ENCODE measurements at places on chromosomes 1 and 21. TPM values are rescaled to one million over a fixed set of nuclear protein-coding genes. Genes with fewer than 3 reads are reported as not detected.

The ERICH3 gene
- not detected for total RNA-seq

The OPRD1 gene
- 0.27 TPM for total RNA-seq

The PLPP3 gene
- total RNA-seq = 157 TPM

GRCh38 chr1:45477646-45478045 is 13.3 kb downstream of the TESK2 start:
- no peak overlapping the region for H3K4me3 ChIP-seq
- no peak overlapping the region for H3K27ac ChIP-seq
- DNase-seq = no peak
- peaks cover 2% of the 10 kb centered on the region for H3K27me3 ChIP-seq
- peaks cover 3% of the 10 kb centered on the region for H3K4me1 ChIP-seq
- no peaks in the 10 kb centered on the region for H3K36me3 ChIP-seq

DNA sequence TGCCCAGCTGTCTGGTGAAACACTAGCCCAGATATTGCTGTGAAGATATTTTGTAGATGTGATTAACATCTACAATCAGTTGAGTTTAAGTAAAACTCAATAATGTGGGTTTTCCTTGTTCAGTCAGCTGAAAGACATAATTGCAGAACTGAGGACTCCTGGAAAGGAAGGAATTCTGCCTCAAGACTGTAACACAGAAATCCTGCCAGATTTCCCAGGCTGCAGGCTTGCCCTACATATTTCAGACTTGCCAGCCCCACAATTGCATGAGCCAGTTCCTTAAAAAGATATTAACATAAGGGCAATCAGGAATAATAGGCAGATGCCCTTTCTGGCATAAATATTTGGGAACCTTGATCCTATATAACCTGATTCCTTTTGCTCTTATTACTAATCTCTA is 14.2 kb upstream of the NIBAN1 start:
- DNase-seq = no peak
- H3K27ac ChIP-seq = no peak overlapping the region
- H3K36me3 ChIP-seq = no peaks in the 10 kb centered on the region
- no peak overlapping the region for H3K4me3 ChIP-seq

GRCh38 chr1:119882132-119883049 is 13.9 kb downstream of the ADAM30 start:
- no peak for DNase-seq
- peaks cover 13% of the 10 kb centered on the region for H3K27me3 ChIP-seq
- no peaks in the 10 kb centered on the region for H3K4me1 ChIP-seq

DNA sequence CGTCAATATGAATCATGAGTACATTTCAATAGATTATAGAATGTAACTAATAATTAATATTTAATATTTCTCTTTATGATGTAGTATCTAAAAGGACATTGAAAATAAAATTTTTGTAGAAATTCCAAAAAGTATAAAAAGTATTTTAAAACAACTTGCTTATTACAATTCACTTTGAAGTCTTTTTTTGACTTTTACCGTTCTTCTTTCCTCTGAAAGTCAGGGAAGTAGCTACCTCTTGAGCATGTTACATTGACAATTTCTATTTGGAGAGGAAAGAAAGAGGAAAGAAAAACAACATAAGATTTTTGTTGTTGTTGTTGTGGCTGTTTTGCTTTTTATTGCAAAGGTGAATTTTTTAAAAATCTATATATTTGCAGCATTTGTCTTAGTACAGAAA is 1.3 kb downstream of the PTPRC start:
- no peak for DNase-seq
- H3K4me3 ChIP-seq = no peak overlapping the region

GRCh38 chr1:149963358-149963757 is 26.7 kb upstream of the MTMR11 start:
- no peak overlapping the region for H3K4me3 ChIP-seq
- no peaks in the 10 kb centered on the region for H3K27me3 ChIP-seq
- no peak overlapping the region for H3K27ac ChIP-seq
- H3K36me3 ChIP-seq = peaks cover 43% of the 10 kb centered on the region
- H3K4me1 ChIP-seq = no peaks in the 10 kb centered on the region

DNA sequence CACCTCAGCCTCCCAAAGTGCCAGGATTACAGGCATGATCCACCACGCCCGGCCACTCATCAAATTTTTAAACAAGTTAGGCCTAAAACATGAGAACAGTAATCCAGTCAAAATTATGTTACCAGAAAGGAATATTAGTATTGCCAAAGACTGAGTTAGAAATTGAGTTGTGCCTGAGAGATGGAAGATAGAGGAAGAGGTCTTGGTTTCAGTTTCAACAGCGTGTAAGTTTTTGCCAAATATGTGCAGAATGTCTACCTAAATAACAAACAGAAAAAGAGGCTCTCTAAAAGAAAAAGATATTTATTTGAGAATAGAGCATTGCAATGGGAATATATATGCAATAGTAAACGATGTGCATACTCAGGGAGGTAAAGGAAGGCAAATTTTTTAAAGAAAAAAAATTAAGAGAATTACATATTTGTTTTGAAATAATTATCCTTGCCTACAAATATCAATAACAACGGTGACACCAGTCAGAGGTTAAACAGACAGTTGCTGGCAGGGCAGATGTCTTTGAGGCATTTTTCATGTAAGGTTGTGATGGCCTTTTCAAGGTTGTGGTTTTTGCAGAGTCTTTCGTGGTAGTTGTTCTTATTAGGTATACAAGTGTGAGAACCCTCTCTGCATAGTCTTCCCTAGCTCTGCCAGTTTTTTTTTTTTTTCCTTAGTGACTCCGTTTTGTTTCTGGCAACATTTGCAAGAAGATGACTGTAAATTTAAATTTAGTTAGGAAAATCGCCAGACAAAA is 2.2 kb upstream of the CD1B start:
- H3K36me3 ChIP-seq = no peaks in the 10 kb centered on the region
- no peaks in the 10 kb centered on the region for H3K27me3 ChIP-seq
- H3K4me1 ChIP-seq = no peaks in the 10 kb centered on the region
- H3K27ac ChIP-seq = no peak overlapping the region
- no peak overlapping the region for H3K4me3 ChIP-seq

- peaks cover 51% of the 10 kb centered on the region for H3K4me1 ChIP-seq
- H3K36me3 ChIP-seq = peaks cover 19% of the 10 kb centered on the region
- no peak for DNase-seq
- no peaks in the 10 kb centered on the region for H3K27me3 ChIP-seq
These were observed 7.6 kb downstream of the TXNIP start for GRCh38 chr1:145988773-145989172.

GRCh38 chr1:232764458-232765251 is 40.6 kb upstream of the MAP10 start:
- peaks cover 7% of the 10 kb centered on the region for H3K27me3 ChIP-seq
- no peak for DNase-seq
- no peak overlapping the region for H3K27ac ChIP-seq
- no peaks in the 10 kb centered on the region for H3K36me3 ChIP-seq

DNA sequence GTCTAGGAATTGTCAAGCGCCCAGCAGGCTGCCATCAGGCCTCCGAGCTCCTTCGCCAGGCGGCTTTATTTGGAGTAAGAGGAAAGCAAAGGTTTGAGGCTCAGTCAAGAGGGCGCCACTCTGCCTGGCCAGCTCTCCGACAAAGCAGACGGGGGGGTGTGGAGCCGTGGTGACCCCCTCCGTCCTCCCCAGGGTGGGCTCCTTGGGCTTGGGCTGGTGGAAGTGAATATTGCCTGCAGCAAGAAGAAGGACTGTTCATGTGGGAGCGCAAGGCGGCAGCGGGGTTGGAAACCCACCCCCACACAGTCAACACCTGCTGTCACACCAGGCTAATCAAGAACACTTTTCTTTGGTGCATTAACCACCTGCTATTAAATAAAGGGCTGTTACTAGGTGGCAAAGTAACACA is 14.6 kb downstream of the EPHX1 start:
- H3K4me1 ChIP-seq = peaks cover 4% of the 10 kb centered on the region
- no peaks in the 10 kb centered on the region for H3K27me3 ChIP-seq
- peaks cover 9% of the 10 kb centered on the region for H3K36me3 ChIP-seq
- H3K4me3 ChIP-seq = no peak overlapping the region
- DNase-seq = no peak
- H3K27ac ChIP-seq = no peak overlapping the region

GRCh38 chr1:7408771-7409150 is 362.3 kb upstream of the VAMP3 start:
- H3K36me3 ChIP-seq = no peaks in the 10 kb centered on the region
- H3K27ac ChIP-seq = no peak overlapping the region
- H3K27me3 ChIP-seq = no peaks in the 10 kb centered on the region

Measured in osteocyte (in vitro differentiated cells).